ENCODE measurements at places on chromosomes 3 and 15.

DNA sequence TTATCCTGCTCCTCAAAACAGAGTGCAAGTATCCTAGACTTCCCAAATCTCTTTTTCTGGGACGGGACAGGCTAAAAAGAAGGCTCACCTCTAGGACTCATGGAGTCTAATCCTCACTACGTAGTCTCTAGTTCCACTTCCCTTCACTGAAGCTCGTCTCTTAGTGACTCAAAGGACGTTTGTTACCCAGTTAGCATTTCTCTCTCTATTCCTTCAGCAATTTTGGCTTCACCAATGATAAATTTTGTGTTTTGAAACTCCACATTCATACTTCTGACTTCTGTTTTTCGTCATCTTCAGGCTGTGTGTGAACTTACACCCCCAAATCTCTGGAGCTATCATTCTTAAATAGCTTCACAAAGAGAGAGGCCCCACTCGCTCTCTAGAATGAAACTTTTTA, 627.1 kb downstream of the NAALADL2 start:
- no peak for DNase-seq

DNA sequence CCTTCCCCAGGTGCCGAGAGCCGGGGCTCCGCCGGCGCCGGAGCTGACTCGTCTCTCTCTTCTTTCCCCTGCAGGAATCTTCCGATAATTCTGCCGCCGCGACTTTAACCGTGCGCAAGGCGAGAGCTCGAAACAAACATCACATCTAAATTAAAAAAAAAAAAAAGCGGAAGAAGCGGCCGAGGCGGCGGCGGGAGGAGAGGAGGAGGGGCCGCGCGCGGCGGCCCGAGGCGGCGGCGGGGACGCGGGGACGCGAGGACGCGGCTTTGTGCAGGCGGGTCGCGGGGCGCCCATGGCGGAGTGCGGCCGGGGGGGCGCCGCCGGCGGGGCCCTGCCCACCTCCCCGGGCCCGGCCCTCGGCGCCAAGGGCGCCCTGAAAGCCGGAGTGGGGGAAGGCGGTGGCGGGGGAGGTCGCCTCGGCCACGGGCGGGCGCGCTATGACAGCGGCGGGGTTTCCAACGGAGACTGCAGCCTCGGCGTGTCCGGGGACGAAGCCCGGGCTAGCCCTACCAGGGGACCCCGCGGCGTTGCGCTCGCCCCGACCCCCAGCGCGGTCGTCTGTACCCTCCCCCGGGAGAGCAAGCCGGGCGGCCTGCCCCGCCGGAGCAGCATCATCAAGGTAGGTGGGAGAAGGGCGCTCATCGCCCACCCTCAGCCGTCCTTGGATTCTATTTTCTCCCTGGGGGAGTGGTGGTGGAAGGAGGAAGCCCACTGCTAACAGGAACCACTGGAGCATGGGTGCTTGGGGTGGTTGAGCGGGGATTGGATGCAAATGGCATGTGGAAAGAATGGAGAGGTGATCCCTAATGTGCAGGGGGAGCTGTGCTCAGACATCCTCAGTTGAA, at the start of gene PLCL2:
PLCL2 (plus strand) TSS at position 208 of the 845 bp plus-strand sequence; CDS start at position 293, 85 bp downstream.
- DNase-seq = peak; percentile 50

- peak; percentile 54 for DNase-seq
These were observed 31.7 kb downstream of the ATP2C1 start for GRCh38 chr3:130925628-130926027.

DNA sequence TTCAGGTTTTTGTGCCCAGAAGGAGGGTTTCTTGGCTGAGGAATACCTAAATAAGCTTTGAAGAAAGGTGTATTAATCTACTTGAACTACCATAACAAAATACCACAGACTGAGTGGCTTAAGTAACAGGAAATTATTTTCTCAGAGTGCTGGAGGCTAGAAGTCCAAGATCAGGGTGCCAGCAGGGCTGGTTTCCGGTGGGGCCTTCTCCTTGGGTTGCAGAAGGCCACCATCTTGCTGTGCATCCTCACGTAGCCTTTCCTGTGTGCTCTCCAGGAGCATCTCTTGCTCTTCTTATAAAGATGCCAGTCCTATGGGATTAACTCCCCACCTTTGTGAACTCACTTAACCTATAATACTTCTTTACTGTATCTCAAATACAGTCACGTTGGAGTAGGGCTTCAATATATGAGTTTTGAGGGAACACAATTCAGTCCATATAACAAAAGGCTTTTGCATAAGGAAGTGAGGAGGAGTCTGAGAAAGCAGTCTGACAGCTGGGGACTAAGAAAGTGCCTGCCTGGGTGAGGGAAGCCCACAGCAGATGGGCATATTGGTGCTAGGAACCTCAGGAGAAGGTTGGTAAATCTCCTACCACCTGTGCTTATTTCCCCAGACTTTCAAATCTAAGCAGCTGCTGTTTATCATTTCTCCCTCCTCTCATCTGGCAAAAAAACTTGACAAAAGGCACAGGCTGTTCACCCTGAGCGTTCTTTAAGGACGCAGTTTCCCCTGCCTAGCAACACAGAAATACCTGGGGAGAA, 89.6 kb upstream of the CBLB start:
- DNase-seq = no peak

- DNase-seq = peak; percentile 74
These were observed 62.7 kb upstream of the CD47 start for GRCh38 chr3:108153451-108153981.

DNA sequence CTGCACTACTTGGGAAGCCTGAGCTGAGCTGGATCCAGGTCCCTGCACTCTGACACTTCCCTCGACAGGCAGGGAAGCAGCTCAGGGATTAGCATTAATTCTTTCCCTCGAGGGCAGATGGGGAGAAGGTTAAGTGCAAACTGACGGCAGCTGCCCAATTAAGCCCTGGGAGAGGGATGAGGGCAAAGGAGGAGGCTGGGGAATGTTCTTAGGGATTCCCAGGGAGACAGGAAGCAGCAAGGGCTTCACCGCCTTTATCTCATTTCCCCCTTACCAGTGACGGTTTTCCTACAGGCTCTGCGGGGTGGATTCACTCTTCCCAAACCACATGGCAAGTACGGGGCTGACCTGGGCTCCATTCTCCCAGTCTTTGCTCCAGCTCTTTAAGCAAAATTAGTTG, 519.0 kb upstream of the PROK2 start:
- DNase-seq = peak; percentile 59

GRCh38 chr3:39234651-39235050, 42.3 kb upstream of the XIRP1 start:
- DNase-seq = no peak

DNA sequence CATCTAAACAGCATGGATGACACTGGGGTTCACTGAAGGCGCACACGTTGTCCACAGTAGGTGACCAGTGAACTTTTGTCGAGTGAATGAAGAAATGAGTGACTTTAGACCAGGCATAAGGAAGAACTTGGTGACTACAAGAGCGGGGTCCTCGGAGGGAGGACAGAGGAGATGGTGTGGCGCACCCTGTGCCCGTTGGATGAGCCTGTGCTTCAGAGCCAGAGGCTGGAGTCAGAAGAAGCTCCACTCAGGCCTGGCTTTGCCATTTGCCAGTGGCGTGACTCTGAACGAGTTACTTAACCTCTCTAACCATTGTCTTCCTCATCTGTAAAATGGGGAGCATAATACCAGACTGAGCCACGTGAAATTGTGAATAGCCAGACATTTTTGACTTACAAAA, 42.2 kb downstream of the MUC4 start:
- DNase-seq = no peak

DNA sequence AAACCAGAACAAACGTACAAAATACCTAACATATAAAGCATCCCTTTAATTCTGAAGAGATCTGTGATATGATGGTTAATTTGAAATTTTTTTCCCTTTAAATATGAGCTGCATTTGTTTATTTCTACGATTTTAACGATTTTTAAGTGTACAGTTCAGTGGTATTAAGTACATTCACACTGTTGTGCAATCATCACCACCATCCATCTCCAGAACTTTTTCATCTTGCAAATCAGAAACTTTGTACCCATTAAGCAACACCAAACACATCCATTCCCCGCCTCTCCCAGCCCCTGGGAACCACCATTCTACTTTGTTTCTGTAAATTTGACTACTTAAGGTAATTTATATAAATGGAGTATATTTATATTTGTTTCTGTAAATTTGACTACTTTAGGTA, 51.5 kb downstream of the MAP4 start:
- no peak for DNase-seq

DNA sequence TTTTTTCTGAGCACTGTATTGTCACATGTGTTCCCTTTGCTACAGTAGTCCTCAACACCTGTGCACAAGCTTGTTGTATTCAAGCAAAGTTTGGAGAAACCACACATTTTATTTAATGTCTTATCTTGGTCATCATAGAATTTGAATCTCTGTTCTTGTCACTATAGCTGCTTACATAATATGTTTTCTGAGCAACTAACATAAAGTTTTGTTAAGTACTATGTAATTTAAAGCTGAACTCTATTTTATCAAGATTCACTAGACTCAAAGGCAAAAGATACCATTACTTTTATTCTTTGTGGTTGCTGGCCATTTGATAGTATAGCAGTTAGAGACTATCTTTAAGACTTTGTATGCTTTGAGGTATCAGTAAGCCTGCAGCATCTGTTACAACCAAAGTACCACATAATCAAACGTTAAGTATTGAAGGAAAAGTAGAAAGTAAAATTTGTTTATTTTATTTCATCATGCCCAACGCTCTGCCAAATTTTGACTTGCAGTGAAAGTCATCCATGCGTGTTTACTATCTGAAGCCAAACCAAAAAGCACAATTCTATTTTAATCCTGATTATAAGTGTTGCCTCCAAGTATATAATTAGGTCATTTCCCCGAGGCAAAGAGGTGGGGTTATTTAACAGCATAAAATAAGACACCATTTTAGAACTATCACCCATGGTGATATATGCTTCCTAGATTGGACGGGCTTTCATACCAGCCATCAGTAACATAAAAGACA, 10.3 kb upstream of the ABHD10 start:
- DNase-seq = no peak

GRCh38 chr3:16266714-16267113, 1.7 kb downstream of the OXNAD1 start:
- no peak for DNase-seq

GRCh38 chr15:89630974-89631901, 24.0 kb downstream of the KIF7 start:
- DNase-seq = no peak

DNA sequence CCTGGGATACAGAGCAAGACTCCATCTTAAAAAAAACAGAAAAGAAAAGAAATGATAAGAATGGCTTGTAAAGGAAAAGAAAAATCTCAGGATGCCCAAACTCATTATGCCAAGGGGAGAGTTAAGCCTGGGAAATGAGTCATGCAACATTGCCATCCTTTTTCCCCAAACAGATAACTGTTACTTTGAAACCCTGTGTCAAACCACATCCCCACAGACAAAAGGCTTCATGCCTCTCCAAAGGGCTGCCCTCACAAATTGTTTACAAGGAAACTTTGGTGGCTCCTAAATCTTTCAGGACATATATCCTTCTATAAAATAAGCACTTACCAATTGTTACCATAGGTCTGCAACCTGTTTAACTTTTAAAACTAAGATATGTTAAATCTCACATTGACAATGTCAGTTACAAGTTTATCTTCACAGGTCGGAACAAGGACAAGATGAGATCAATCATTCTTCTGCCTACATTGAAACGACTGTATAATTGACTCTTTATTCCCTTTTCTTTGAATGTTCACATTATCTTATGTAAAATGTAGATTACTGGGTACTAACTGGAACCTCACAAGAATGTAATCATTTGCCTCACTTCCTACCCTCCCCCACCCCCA, 18.6 kb upstream of the SENP7 start:
- DNase-seq = peak; percentile 44

DNA sequence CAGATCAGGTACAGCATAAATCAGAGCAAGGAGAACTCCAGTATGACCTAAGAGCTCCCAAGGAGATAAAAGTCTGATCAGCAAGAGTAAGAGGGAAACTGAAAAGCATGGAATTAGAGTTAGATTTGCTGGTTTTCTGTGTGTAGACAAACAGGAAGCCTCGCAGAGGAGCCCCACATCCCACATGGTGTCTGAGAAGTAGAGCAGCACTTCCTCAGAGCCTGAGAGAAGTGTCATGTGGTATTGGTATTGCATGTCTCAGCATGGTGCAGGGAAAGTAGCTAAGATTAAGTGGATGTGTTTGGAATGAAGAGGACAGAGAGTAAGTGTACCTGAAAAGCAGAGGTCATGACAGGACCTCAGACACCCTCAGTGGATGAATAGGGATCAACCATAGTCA, 175.4 kb upstream of the GBE1 start:
- DNase-seq = no peak

DNA sequence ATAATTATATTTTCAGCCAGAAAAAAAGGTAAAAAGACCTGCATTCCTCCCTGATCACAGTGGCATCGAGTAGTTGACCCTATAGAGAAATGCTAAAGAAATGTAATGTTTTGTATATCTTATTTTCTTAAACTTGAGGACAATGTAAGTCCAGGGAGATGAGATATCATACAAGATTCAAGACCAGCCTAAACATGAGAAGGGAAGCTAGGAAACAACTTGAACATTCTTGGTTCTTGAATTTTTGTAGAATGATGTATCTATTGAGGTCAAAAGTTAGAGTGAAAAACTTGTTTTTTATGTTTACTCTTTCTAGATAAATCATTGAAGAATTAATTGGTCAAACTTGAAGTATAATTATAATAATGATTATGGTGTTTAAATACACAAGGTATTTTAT, 497.7 kb upstream of the TBL1XR1 start:
- DNase-seq = peak; percentile 31

GRCh38 chr15:92803852-92804609, 96.1 kb upstream of the CHD2 start:
- DNase-seq = peak; percentile 100

DNA sequence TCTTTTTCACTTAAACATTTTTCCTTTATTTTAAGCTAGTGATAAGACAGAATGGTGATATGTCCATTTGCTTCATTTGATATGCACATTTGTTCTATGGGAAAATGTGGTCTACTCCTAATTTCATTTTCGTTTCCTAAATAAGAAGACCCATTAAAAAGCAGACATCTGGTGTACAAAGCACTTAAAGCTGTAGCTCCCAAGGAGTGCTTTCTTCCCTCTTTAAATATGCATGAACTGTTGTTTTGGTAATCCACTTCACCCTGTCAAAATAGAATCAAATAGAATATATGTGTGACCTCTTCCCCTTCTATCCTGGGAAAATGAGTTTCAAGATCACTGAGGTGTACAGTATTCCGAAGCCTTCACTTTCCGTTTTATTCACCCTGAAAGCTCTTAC, 182.8 kb downstream of the ROBO2 start:
- no peak for DNase-seq

DNA sequence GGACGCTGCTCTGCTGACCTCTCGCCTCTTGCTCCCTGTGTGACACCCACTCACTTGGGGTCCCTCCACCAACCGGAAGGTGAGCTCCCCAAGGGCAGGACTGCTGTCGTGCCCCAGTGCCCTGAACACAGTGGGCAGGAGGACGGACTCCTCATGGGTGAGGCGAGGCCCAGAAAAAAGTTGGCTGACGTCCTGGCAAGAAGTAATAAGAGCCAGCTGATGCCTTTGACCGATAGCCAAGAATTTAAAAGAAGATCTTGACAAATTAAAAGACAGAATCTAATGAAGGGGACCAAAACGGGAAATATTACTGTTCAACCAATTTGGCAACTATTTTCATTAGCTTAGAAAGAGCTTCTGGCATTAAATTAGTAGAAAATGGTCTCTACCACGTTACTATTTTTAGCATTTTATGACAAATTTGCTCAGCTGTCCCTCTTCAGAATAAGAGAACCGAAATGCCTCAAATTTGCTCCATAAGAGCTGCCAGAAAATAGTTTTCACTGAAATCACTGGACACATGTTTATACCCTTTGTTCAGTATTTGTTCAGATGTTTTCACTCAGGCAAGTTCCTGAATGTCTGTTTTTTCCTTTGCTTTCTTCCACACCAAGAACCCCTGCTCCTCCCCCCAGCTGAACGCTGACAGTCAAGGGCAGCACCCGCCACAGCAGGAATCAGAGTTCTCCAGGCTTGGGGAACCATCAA, 60.5 kb downstream of the XXYLT1 start:
- DNase-seq = peak; percentile 98
